ENCODE measurements at places on chromosomes 2 and 18.
A peak's percentile ranks its signal among the peaks of the same experiment; 100 is the strongest.

- DNase-seq: no peak
- peaks cover 26% of the 10 kb centered on the region for H3K4me1 ChIP-seq
These were observed 8.5 kb upstream of the CTDSP1 start for GRCh38 chr2:218391202-218391601.

DNA sequence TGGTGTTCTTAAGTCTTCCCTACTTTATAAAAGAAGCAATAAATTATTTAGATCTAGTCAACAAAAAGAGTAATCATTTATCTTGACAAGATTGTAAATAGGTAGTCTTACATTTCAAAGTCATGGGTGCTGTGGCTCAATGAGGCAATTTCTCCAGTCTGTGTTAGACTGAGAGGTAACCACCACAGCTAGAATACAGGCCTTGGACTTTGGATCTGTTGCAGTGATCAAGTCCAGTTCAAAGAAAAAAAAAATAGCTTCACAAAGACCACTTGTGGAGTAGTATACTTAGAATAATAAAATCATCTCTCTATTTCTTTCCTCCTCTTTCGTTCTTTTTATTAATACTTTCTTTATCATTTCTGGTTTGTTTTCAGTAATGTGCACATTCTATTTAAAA, 93.1 kb upstream of the FSIP2 start:
- no peak overlapping the region for H3K27ac ChIP-seq
- H3K27me3 ChIP-seq: no peaks in the 10 kb centered on the region
- H3K36me3 ChIP-seq: no peaks in the 10 kb centered on the region
- H3K4me1 ChIP-seq: no peaks in the 10 kb centered on the region

- peaks cover 26% of the 10 kb centered on the region for H3K36me3 ChIP-seq
- no peak overlapping the region for H3K27ac ChIP-seq
- no peak for DNase-seq
- peaks cover 2% of the 10 kb centered on the region for H3K4me1 ChIP-seq
- H3K4me3 ChIP-seq: no peak overlapping the region
These were observed 55.0 kb downstream of the RNF144A start for GRCh38 chr2:6972067-6972710.

- no peaks in the 10 kb centered on the region for H3K27me3 ChIP-seq
- peak overlapping the region; percentile 70 for H3K27ac ChIP-seq
- peaks cover 19% of the 10 kb centered on the region for H3K4me1 ChIP-seq
These were observed 35.5 kb upstream of the SLC35F5 start for GRCh38 chr2:113791697-113792590.

DNA sequence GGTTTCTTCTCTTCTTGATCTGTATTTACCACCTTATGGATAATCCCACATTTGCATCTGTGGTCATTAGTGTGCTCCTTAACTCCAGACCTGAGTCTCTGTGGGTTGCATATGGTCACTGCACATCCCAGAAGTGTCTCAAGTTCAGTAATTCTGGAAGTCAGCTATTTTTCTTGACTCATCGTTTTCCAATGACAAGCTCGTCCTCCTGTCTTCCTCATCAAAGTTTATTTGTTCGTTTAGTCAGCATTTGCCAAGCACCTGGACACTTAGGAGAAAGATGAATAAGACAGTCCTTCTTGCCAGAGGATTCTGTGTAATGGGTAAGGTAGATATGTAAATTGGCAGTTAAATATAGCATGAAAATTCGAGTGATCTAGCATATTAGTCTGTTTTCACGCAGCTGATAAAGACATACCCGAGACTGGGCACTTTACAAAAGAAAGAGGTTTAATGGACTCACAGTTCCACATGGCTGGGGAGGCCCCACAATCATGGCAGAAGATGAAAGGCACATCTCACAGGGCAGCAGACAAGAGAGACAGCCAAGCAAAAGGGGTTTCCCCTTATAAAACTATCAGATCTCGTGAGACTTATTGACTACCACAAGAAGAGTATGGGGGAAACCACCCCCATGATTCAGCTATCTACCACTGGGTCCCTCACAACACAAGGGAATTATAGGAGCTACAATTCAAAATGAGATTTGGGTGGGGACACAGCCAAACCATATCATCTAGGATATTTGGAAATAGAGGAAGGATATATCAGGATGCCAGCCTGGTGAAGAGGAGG, 19.4 kb downstream of the FASTKD2 start:
- H3K4me1 ChIP-seq: peaks cover 2% of the 10 kb centered on the region
- no peak overlapping the region for H3K4me3 ChIP-seq
- H3K27me3 ChIP-seq: no peaks in the 10 kb centered on the region
- peak overlapping the region; percentile 33 for H3K27ac ChIP-seq
- no peak for DNase-seq

GRCh38 chr2:129191530-129191929, 787.9 kb upstream of the RAB6C start:
- no peaks in the 10 kb centered on the region for H3K27me3 ChIP-seq
- no peak overlapping the region for H3K27ac ChIP-seq
- H3K4me3 ChIP-seq: no peak overlapping the region
- H3K4me1 ChIP-seq: no peaks in the 10 kb centered on the region

GRCh38 chr18:48713309-48713708, 174.5 kb downstream of the CTIF start:
- peaks cover 3% of the 10 kb centered on the region for H3K4me1 ChIP-seq
- DNase-seq: no peak
- H3K27me3 ChIP-seq: no peaks in the 10 kb centered on the region
- H3K36me3 ChIP-seq: no peaks in the 10 kb centered on the region
- no peak overlapping the region for H3K27ac ChIP-seq

GRCh38 chr2:85579266-85579935, 2.0 kb downstream of the VAMP8 start:
- H3K27ac ChIP-seq: peak overlapping the region; percentile 86
- no peak for DNase-seq
- H3K36me3 ChIP-seq: peaks cover 34% of the 10 kb centered on the region

- H3K27ac ChIP-seq: no peak overlapping the region
- H3K4me3 ChIP-seq: no peak overlapping the region
- no peaks in the 10 kb centered on the region for H3K27me3 ChIP-seq
- H3K4me1 ChIP-seq: peaks cover 27% of the 10 kb centered on the region
- peaks cover 6% of the 10 kb centered on the region for H3K36me3 ChIP-seq
These were observed 556 bp downstream of the DNMT3A start for GRCh38 chr2:25341011-25341727.

DNA sequence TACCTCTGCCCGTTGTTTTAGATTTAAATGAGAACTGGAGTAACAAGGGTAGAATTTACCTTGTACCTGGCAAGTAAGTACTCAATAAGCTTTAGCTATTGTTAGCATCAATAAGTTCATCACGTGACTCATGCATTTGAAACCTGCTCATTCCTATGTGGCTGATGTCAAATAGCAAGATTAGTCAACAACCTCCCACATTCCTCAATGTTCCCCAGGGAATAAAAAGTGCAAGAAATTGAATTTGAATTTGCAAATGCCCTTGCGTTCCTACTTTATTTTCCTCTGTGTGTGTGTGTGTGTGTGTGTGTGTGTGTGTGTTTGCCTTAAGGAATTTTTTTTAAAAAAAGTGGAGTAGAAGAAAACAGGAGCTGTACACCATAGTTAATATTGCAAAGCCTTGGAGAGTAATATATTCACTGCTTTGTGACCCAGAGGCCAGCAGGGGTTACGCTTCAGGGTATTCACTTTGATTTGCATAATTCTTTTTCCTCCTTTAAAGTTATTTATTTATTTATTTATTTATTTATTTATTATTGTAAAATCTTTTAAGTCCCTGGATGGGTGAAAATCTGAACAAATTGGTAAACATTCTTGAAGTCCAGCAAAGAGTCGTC, 43.9 kb upstream of the DNAH7 start:
- peaks cover 15% of the 10 kb centered on the region for H3K4me1 ChIP-seq
- no peak overlapping the region for H3K27ac ChIP-seq
- DNase-seq: no peak

DNA sequence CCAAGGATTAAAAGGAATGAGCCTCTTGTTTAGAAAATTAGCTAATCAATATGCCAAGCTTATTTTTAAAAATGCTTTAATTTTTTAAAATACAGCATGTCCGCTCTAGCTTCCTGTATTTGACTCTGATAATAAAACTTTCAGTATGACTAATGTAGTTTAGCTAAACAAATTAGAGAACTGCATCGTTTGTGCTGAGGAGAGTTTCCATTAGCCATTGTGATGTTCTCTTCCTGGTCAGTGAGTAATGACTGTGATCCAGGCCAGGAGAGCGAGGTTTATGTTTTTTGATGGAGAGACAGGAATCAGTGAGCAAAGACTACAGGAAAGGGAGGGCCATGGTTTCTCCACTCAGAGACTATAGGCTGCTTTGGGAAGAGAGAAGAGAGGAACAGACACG, 237.2 kb upstream of the ETAA1 start:
- no peak for DNase-seq
- no peaks in the 10 kb centered on the region for H3K27me3 ChIP-seq
- no peak overlapping the region for H3K4me3 ChIP-seq
- H3K36me3 ChIP-seq: no peaks in the 10 kb centered on the region
- H3K4me1 ChIP-seq: no peaks in the 10 kb centered on the region
- no peak overlapping the region for H3K27ac ChIP-seq

DNA sequence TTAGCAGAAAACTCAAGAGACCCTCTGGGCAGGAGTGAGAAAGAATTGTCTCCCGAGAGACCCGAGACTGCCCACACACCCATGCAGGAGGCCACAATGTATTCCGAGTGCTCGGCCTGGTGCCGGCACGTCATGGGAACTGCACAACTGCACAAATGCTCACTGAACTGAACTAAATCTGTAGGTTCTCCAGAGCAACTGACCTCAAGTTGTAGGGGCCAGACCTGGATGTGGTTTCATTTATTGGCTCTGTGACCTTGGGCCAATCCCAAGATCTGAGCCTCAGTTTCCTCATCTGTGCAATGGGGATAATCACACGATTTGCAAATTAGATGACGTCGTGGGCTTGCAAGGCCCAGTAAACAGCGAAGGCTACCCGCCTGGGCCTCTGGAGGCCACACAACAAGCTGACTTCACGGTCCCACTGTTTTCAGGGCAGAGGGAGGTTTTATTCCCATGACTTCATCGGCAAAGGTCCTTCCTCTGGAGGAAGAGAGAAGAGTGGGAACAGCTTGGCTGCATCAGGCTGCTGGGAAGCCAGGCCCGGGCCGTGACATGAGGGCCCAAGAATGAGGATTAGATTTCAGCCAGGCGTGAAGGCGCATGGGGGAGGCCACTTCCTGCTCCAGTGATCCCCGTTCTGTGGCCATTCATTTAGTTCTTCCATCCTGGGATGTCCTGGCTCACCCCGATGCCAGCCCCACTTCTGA, 3.6 kb upstream of the ERFE start:
- no peak for DNase-seq
- H3K27me3 ChIP-seq: peaks cover 13% of the 10 kb centered on the region
- H3K36me3 ChIP-seq: no peaks in the 10 kb centered on the region
- H3K4me1 ChIP-seq: peaks cover 3% of the 10 kb centered on the region

DNA sequence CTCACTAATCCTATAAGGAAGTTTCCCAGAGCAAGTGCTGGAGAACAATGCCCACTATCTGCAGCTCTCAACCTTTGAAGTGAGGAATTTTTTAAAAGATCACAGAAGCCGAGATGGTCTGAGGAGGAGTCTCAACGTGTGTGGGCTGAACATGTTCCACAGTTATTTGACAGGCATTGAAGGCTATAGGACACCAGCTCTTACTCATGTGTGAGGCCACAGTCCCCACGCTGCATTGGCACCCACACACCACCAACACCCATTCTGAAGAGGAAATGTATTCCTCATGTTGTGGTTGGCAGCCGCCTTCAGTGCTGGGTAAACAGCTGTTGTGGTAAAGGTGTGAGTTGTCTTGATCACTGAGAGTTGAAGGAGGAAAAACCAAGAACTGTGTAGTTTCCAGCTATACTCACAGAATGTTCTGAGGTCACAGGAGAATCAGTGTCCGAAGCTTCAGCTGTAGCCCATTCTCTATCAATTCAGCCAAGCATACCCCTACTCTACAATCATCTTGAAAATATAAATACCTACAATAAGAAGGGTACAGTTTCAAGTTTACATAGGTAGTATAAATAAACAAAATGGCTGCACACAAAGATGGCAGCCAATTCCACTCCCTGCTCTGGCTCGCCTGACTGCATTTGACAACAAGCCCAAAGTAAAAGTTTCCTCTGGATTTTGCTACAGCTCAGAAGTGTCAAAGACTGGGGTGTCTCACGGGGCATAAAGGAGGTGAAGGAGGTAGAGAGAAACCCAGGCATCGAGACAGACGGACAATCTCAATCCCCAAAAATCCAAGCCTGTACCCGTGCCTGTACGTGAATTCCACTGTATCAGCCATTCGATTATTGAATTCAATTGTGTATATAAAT, 12.1 kb downstream of the CD226 start:
- H3K36me3 ChIP-seq: peaks cover 52% of the 10 kb centered on the region
- H3K27ac ChIP-seq: no peak overlapping the region
- H3K4me1 ChIP-seq: peaks cover 24% of the 10 kb centered on the region
- no peaks in the 10 kb centered on the region for H3K27me3 ChIP-seq

GRCh38 chr2:44740678-44741077, 200.8 kb upstream of the SIX3 start:
- DNase-seq: no peak
- no peak overlapping the region for H3K27ac ChIP-seq
- no peak overlapping the region for H3K4me3 ChIP-seq
- no peaks in the 10 kb centered on the region for H3K36me3 ChIP-seq
- no peaks in the 10 kb centered on the region for H3K27me3 ChIP-seq
- no peaks in the 10 kb centered on the region for H3K4me1 ChIP-seq

DNA sequence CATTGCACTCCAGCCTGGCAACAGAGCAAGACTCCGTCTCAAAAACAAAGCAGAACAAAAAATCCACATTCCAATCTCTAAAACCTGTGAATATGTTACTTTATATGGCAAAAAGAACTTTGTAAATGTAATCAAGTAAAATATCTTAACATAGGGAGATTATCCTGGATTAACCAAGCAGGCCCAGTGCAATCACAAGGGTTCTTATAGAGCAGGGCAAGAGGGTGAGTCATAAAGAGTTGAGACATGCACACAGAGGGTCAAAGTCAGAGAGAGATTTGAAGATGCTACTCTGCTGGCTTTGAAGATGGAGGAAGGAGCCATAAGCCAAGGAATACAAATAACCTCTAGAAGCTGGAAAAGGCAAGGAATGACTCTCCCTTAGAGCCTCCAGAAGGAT, 60.9 kb upstream of the SLC9A2 start:
- no peak overlapping the region for H3K4me3 ChIP-seq
- no peaks in the 10 kb centered on the region for H3K36me3 ChIP-seq
- no peaks in the 10 kb centered on the region for H3K27me3 ChIP-seq
- no peaks in the 10 kb centered on the region for H3K4me1 ChIP-seq
- H3K27ac ChIP-seq: no peak overlapping the region
- no peak for DNase-seq

- H3K4me1 ChIP-seq: no peaks in the 10 kb centered on the region
- DNase-seq: no peak
- no peak overlapping the region for H3K27ac ChIP-seq
- no peaks in the 10 kb centered on the region for H3K36me3 ChIP-seq
These were observed 91.5 kb downstream of the LTBP1 start for GRCh38 chr2:33038230-33038629.

- H3K36me3 ChIP-seq: peaks cover 34% of the 10 kb centered on the region
- no peaks in the 10 kb centered on the region for H3K4me1 ChIP-seq
- no peaks in the 10 kb centered on the region for H3K27me3 ChIP-seq
- no peak overlapping the region for H3K27ac ChIP-seq
- H3K4me3 ChIP-seq: no peak overlapping the region
These were observed 539.0 kb downstream of the ARHGAP15 start for GRCh38 chr2:143668234-143668633.

Data from T-helper 2 cell treated with Interferon-gamma antibody and Interleukin-4, amounts not matched to agents 5 μg/mL and 100 μg/mL, for 36 hours (primary cell).